ENCODE measurements at places on chromosomes 4 and X. TPM values are rescaled to one million over a fixed set of nuclear protein-coding genes. Genes with fewer than 3 reads are reported as not detected.

DNA sequence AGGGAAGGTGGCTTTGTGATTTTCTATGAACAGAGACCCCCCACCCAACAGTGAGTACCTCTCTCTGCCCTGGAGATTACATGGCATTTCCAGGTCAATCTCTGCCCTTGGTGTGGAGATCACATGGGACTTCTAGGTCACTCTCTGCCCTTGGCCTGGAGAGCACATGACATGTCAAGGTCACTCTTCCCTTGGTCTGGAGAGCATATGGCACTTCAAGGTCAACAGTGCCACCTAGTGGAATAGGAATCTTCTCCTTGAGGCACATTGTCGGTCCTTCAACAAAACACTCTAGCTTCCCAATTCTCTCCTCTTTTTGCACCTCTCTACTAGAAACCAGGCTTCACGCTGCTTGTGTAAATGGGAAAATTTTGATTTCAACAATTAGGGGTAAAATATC is 66.2 kb upstream of the TACR3 start:
- H3K36me3 ChIP-seq = no peaks in the 10 kb centered on the region
- no peak overlapping the region for H3K27ac ChIP-seq
- no peaks in the 10 kb centered on the region for H3K4me1 ChIP-seq
- H3K27me3 ChIP-seq = no peaks in the 10 kb centered on the region
- DNase-seq = no peak

DNA sequence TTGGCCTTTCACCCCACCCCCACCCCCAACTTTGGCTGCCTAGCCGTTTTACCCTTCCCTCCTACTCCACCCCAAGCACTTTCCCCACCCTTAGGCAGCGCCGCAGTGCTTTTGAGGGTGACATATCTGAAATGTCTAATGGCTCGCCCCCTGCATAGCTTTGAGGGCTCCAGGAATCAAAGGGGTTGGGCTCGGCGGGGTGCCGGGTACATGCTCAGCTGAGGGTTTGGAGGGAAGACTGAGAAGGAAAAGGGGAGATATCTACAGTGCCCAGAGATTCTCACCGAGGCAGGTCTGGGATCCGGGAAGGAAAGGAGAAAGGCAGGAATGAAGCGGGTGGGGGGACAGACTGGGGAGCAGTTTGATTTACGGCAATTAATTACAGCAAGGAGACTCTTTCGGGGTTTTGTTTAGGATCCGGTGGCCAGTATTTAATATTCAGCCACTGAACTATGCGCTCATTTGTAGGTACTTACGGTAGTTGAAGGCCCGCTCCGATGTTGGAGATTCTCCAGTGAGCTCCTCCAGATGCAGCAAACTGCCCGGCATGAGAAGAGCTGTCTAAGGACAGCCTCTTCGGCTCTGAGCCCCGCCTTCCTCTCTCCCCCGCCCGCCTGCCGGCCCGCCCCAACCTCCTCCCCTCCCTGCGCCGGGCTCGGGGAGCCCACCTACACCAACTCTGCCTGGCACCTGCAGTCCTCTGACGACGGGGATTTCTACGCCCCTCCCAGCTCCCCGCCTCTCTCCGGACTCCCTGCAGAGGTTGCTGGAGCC is at the start of gene IGSF1:
Gene IGSF1 (minus strand): TSS at position 569 of the 774 bp plus-strand sequence. CDS start 2,632 bp downstream, outside the sequence.
- no peak within 1 kb of the TSS for H3K27ac ChIP-seq
- no peak within 1 kb of the TSS for H3K4me3 ChIP-seq
- no peaks in the 10 kb centered on the region for H3K4me1 ChIP-seq

DNA sequence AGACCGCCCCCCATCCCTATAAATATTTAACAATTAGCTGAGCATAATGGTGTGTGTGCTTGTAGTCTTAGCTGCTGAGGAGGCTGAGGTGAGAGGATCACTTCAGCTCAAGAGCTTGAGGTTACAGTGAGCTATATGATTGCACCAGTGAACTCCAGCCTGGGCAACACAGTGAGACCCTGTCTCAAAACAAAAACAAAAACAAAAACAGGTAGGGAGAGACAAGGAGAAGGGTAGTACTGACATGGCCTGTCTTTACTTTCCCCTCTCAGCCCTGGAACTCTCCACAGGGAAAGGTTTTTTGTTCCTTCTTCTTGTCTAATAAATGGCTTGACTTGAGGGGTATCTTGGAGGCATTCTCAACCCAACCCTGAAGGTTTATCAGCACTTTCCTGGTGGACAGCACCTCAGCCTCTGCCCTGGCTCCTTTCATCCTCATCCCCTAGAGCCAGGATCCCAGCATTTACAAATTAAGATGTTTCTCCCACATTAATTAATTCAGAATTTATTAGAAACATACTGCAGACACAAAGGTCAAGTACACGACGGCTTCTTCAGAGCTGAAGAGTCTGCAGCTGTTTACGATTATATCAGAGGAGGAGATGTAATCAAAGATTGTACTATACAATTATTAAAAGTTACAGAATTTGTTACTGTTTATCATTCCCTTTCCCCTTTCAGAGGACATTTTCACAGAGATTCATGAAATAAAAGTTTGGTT is 131.8 kb downstream of the AFF1 start:
- H3K27ac ChIP-seq = no peak overlapping the region
- no peak overlapping the region for H3K4me3 ChIP-seq
- no peaks in the 10 kb centered on the region for H3K36me3 ChIP-seq
- no peaks in the 10 kb centered on the region for H3K27me3 ChIP-seq
- no peaks in the 10 kb centered on the region for H3K4me1 ChIP-seq

GRCh38 chr4:8704632-8705031 is 112.1 kb downstream of the CPZ start:
- no peak overlapping the region for H3K27ac ChIP-seq
- H3K27me3 ChIP-seq = peaks cover 3% of the 10 kb centered on the region
- H3K4me3 ChIP-seq = no peak overlapping the region
- no peaks in the 10 kb centered on the region for H3K4me1 ChIP-seq
- peak; percentile 6 for DNase-seq

Gene CLDN34
- not detected for total RNA-seq

- H3K36me3 ChIP-seq = no peaks in the 10 kb centered on the region
- no peaks in the 10 kb centered on the region for H3K27me3 ChIP-seq
- no peak overlapping the region for H3K4me3 ChIP-seq
- no peak for DNase-seq
These were observed 129.8 kb downstream of the TBC1D19 start for GRCh38 chr4:26713563-26714151.

Gene CT47B1
- total RNA-seq = not detected

DNA sequence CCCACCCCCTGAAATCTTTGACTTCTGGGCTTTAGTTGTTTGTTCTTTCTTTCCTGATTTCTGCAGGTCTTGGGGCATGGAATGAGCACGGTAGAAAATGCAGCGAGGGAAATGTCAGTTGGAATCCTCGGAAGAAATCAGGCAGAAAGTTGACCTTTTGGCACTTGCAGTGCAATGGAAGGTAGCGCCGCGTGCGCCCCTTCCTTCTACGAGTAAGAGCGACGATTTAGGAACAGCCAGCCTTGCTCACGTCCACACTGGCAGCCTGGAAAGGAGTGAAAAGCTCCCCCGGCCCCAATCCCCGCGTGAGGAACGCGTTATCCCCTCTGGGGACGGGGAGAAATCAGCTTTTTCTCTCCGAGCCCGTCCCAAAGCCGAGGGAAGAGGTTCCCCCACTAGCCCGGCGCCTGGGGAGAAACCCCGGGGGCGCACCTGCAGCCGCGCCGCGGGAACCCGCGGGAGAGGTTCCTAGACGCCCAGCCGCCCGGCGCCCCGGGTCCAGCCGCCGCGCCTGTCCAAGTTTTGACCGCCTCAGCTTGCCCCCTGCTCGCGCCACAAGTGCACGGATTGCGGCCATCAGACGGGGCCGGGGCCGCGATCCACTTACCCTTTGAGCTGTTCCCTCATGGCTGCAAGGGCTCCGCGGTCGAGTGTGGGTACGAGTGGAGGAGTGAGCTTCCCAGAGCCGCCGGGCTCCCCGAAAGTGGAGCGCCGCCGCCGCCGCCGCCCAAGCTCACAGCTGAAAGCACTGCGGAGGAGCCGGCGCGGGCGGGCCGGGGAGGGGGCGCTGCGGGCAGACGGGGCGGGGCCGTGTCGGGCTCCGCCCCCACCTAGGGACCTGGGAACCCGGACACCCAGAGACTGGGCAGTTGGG is 194.6 kb upstream of the FTHL17 start:
- no peaks in the 10 kb centered on the region for H3K4me1 ChIP-seq
- peak overlapping the region; percentile 49 for H3K4me3 ChIP-seq
- peak overlapping the region; percentile 34 for H3K27ac ChIP-seq
- peak; percentile 55 for DNase-seq
- H3K36me3 ChIP-seq = no peaks in the 10 kb centered on the region
- no peaks in the 10 kb centered on the region for H3K27me3 ChIP-seq

- H3K36me3 ChIP-seq = no peaks in the 10 kb centered on the region
- H3K27ac ChIP-seq = peak overlapping the region; percentile 82
- H3K4me1 ChIP-seq = peaks cover 4% of the 10 kb centered on the region
- peak; percentile 60 for DNase-seq
These were observed 512 bp upstream of the TMEM131L start for GRCh38 chr4:153465615-153466080.

Gene TRIM2
- 30.0 TPM for total RNA-seq

- H3K4me1 ChIP-seq = no peaks in the 10 kb centered on the region
- no peaks in the 10 kb centered on the region for H3K36me3 ChIP-seq
- DNase-seq = no peak
- H3K27me3 ChIP-seq = no peaks in the 10 kb centered on the region
These were observed 36.5 kb upstream of the PPM1K start for GRCh38 chr4:88320780-88321373.

- H3K4me1 ChIP-seq = no peaks in the 10 kb centered on the region
- peak; percentile 39 for DNase-seq
- H3K27ac ChIP-seq = peak overlapping the region; percentile 68
- H3K36me3 ChIP-seq = no peaks in the 10 kb centered on the region
- no peak overlapping the region for H3K4me3 ChIP-seq
These were observed 20.4 kb downstream of the TMEM131L start for GRCh38 chr4:153486281-153487151.

Gene PRRG3
- total RNA-seq = 9.6 TPM
